ENCODE measurements at places on chromosomes 6 and 20. TPM values are rescaled to one million over a fixed set of nuclear protein-coding genes. Genes with fewer than 3 reads are reported as not detected.
A peak's percentile ranks its signal among the peaks of the same experiment; 100 is the strongest.

BACH2 gene
- polyA plus RNA-seq, result 8.0 TPM

ADGRB3 gene
- not detected for polyA plus RNA-seq

LY6G6C gene
- polyA plus RNA-seq, result not detected

PHACTR1 gene
- polyA plus RNA-seq, result 1.1 TPM

SEMG1 gene
- not detected for polyA plus RNA-seq

WFDC2 gene
- polyA plus RNA-seq, result not detected

LRFN2 gene
- polyA plus RNA-seq, result 0.67 TPM

ANGPT4 gene
- polyA plus RNA-seq, result not detected

GRCh38 chr20:25720285-25720684 lies 23.6 kb upstream of the ZNF337 start:
- H3K27ac ChIP-seq, result no peak overlapping the region
- H3K4me3 ChIP-seq, result peak overlapping the region; percentile 1
- no peak for DNase-seq
- peaks cover 23% of the 10 kb centered on the region for H3K36me3 ChIP-seq

DNA sequence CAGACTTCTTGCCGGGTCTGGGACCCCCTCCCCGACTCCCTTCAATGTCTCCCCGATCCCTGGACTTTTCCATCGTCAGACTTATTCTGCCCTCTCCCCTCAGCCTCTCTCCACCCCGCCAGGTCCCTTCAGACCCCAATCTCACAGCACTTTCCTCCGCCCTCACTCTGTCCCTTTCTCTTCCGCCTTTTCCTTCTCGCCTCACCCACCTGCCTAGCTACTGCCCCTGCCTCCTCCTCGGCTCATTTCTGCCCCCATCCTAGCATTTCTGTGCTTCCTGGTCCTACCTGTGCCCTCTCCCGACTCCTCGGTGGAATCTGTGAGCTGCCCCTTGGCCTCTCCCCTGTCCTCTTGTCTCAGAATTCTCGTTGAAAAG lies 616 bp downstream of the CHMP4B start:
- H3K36me3 ChIP-seq, result no peaks in the 10 kb centered on the region
- H3K27me3 ChIP-seq, result peaks cover 1% of the 10 kb centered on the region
- H3K4me1 ChIP-seq, result peaks cover 42% of the 10 kb centered on the region
- H3K27ac ChIP-seq, result peak overlapping the region; percentile 98
- peak; percentile 23 for DNase-seq

- no peaks in the 10 kb centered on the region for H3K36me3 ChIP-seq
- H3K27me3 ChIP-seq, result peaks cover 3% of the 10 kb centered on the region
- H3K4me1 ChIP-seq, result no peaks in the 10 kb centered on the region
- H3K27ac ChIP-seq, result no peak overlapping the region
- no peak overlapping the region for H3K4me3 ChIP-seq
Measured at GRCh38 chr20:23029324-23029723, 5.8 kb upstream of the SSTR4 start.

DNA sequence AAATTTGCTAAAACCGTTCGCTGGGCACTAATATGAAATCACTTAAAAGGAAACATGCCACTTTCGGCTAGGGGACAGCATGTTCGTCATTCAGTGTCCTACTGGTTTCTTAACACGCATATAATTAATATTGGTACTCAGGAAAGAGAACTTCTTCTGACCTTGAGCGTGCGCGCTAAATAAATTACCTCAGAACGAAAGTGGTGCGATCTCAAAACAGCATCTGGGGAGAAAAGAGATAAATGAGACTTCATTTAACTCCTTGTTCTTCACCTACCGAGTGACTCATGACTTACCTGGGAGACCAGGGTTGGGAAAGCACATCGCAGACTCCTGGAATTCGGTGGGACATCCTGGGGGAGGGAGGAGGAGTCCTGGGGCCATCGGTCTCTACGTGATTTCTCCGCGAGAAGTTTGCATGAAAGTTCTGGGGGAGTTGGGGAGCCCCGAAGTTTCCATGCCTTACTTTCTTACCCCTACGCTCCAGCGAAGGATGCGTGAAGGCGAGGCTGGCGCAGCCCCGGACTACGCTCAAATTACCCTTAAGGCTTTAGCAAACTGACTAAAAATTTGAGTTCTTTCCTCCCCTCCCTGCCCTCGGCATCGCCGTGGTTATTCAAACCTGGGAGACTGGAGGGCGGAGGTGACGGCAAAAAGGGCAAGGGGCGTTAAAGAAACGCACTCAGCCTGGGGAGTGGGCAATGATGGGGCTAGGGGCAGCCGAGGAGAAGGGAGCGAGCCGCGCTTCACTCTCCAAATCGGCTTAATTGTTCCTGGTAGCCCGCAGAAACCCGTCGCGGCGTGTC lies 1.1 kb upstream of the BEND6 start:
- H3K27ac ChIP-seq, result no peak overlapping the region
- H3K36me3 ChIP-seq, result no peaks in the 10 kb centered on the region
- peak overlapping the region; percentile 87 for H3K4me3 ChIP-seq
- no peak for DNase-seq

GRCh38 chr6:81808851-81809570 lies 56.5 kb upstream of the TENT5A start:
- no peaks in the 10 kb centered on the region for H3K27me3 ChIP-seq
- no peak overlapping the region for H3K4me3 ChIP-seq
- peaks cover 10% of the 10 kb centered on the region for H3K4me1 ChIP-seq
- no peaks in the 10 kb centered on the region for H3K36me3 ChIP-seq
- no peak overlapping the region for H3K27ac ChIP-seq

DNA sequence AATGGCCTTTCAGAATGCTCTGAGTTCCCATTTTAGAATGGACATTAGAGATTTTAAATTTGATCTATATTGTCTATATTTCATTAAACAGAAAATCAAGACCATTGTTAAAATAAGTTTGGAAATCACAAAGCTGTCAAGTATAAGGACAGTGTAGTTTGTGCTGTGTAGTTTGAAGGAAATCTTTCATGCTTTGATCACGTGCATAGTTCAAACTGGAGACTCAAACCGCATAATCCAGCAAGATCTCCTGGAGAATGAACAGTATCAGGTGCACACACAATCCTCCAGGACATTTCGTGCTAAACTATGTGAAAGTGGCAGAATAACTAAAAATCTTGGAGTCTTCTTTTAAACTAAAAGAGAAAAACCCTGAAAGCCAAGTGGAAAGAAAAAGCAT lies 60.8 kb upstream of the TBXT start:
- H3K27me3 ChIP-seq, result peaks cover 9% of the 10 kb centered on the region
- no peak for DNase-seq
- no peak overlapping the region for H3K4me3 ChIP-seq
- H3K36me3 ChIP-seq, result no peaks in the 10 kb centered on the region
- H3K4me1 ChIP-seq, result peaks cover 13% of the 10 kb centered on the region
- H3K27ac ChIP-seq, result no peak overlapping the region

DNA sequence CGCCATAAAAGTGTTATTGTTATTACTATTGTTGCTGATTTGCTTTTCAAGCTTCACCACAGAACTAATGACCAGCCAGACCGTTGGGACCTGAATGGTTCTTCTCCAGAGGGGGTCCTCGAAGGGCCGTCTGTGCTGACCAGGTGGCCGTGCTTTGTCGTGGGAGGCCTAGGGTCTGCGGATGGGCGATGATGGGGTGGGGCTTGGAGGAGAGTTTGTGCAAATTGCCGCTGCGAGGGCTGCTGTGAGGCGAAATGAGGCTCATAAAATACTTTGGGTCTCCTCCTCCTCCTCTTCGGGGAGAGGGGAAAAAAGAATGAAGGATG lies 6.0 kb upstream of the ZBTB22 start:
- H3K4me3 ChIP-seq, result peak overlapping the region; percentile 100
- peaks cover 28% of the 10 kb centered on the region for H3K36me3 ChIP-seq
- H3K27me3 ChIP-seq, result peaks cover 3% of the 10 kb centered on the region
- no peak for DNase-seq
- H3K27ac ChIP-seq, result peak overlapping the region; percentile 97

DNA sequence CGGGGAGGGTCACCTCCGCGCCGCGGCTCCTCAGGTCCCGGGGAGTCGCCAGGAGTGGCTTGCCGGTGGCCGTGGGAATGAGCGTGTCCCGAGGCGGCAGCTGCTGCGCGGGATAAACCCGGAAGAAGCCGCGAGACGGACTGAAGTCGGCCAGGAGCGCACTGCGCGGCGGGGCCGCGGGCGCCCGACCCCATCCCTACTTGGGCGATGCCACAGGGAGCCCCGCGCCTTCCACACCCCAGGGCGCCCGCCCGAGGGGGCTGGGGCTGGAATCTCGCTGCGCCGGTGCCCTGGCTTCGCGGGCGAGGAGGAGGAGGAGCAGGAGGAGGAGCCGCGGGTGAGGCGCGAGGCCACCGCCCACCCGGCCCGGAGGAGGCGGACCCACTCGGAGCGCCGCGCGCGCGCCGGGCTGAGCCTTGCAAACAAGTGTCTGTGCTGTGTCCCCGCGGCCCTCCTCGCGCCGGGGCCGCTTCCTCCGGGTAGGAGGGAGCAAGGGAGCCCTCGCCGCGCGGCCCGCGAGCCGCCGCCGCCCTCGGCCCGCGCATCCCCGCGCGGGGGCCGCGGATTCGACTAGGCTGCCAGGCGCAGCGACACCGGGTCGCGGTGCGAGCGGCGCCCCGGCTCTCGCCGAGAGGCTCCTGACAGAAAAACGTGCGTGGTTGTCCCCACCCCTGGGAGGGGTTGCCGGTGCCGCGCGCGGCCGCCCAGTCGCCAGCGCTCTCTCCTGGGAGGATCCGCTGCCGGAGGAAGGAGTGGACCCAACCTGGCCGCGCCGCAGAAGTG lies at the start of gene ZDHHC14:
ZDHHC14 (plus strand) TSS at position 412 of the 783 bp plus-strand sequence.
- H3K27ac ChIP-seq, result peak within 1 kb of the TSS; percentile 82
- no peaks in the 10 kb centered on the region for H3K36me3 ChIP-seq
- peaks cover 9% of the 10 kb centered on the region for H3K27me3 ChIP-seq
- H3K4me1 ChIP-seq, result peaks cover 42% of the 10 kb centered on the region
- peak; percentile 86 for DNase-seq
- H3K4me3 ChIP-seq, result peak within 1 kb of the TSS; percentile 89

DNA sequence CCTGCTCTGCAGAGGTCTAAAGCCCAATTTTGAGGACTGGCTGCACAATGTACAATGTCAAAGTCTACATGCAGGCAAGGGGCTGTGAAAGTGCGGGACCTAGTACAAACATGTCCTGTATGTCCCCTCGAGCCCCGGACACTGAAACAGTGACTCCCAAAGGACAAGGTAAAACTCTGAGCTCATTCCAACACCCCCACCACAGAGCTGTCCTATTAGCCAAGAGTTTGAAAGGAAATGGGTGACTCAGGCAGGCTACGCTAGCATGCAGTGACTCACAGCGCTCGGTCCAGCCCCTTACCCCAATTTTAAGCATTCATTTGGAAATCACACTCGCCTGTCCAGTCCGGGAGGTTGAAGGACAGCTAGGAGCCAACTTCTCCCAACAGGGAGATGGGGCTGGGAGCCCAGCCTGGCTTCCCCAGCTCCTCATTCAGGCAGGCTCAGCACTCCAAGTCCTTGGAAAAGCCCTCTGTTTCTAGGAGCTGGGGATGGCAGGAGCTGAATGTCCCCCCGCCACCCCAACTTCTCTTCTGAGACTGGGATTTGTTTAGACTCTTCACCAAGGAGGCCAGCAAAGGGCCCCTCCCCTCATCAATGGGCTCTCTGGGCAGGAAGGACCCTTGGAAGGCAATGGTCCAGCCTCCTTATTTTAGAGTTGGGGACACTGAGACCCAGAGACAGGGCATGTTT lies 3.9 kb downstream of the SDC4 start:
- H3K4me3 ChIP-seq, result no peak overlapping the region
- H3K27me3 ChIP-seq, result peaks cover 3% of the 10 kb centered on the region
- no peak overlapping the region for H3K27ac ChIP-seq
- no peaks in the 10 kb centered on the region for H3K36me3 ChIP-seq
- no peak for DNase-seq

DNA sequence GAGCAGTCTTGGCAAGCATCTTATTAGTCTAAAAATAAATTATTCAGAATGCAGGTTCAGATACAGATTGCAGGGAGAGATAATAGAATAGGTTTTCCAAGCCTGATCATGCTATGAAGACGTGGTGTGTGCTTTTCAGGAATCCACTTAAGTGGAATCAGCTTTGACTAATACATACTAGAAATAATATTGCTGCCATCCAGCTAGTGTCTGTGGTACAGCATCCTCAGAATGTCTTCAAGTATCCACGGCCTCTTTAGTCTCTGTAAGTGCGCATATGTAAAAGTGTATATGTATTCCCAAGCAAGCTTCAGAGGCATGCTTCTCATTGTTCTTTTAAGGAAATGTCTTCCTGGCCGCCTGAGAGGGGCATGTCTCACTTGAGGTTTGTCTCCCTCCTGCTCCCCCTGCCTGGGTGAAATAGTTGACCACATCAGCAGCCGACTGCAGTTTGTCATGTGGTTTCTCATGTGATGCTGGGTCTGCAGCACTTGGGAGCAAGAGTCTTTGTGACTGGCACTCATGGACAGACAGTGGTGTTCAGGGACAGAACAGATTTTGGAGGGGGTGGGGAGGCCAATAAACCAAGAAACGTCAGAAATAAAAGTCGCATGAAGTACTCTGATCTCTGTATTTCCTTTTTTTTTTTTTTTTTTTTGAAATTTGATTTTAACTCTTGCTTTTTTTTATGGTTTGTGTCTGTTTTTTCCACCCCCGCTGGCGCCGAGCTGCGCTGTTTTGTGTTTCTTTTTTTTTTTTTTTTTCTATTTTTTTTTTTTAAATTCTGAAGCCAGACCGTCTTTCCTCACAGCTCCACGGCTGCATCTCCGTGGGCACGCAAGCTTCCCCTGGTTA lies 150.8 kb downstream of the PRL start:
- H3K36me3 ChIP-seq, result no peaks in the 10 kb centered on the region
- H3K4me1 ChIP-seq, result peaks cover 13% of the 10 kb centered on the region
- DNase-seq, result peak; percentile 4
- H3K27ac ChIP-seq, result no peak overlapping the region

DNA sequence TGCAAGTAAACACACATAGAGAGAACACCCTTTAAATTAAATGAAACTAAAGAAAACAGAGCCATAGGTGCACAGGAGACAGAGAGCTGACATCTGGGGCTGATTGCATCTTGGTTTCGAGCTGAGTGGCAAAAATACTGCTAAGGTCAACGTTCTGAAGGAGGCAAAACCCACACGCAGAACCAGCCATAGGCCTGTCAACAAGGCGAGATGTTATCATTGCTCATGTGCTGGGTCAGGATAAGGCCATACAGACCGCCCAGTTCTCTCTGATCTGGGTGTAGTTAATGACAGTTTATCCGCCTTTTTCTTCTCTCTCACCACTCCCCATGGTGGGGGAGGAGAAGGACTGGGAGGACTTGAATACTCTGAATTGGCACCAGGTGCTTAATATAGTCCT lies 4.5 kb upstream of the FAM110A start:
- no peak for DNase-seq
- peaks cover 16% of the 10 kb centered on the region for H3K4me1 ChIP-seq
- peak overlapping the region; percentile 57 for H3K27ac ChIP-seq
- no peaks in the 10 kb centered on the region for H3K36me3 ChIP-seq

GRCh38 chr20:58305061-58305460 lies 4.5 kb upstream of the RAB22A start:
- peaks cover 29% of the 10 kb centered on the region for H3K4me1 ChIP-seq
- peaks cover 1% of the 10 kb centered on the region for H3K27me3 ChIP-seq
- no peaks in the 10 kb centered on the region for H3K36me3 ChIP-seq
- DNase-seq, result no peak
- no peak overlapping the region for H3K4me3 ChIP-seq
- H3K27ac ChIP-seq, result no peak overlapping the region

DNA sequence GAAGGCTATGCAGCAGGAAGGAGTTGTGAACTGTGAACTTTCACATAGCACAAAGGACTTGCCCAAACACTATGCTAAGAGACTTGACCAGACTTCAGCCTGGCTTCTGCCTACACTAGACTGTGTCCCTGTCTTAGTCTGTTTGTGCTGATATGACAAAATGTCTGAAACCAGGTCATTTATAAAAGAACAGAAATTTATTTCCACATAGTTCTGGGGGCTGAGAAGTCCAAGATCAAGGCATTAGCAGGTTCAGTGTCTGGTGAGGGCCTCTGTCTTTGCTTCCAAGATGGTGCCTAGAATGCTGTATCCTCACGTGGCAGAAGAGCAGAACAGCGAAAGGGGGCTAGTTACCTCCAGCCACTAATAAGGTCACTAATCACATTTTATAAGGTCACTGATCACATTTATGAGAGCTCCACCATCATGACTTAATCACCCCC lies 16.0 kb upstream of the MCM3 start:
- no peaks in the 10 kb centered on the region for H3K27me3 ChIP-seq
- H3K27ac ChIP-seq, result no peak overlapping the region
- DNase-seq, result no peak
- H3K36me3 ChIP-seq, result no peaks in the 10 kb centered on the region
